ENCODE measurements at places on chromosomes 13 and 19.

GRCh38 chr19:8209462-8210378 lies 550 bp downstream of the CERS4 start:
- peak; percentile 56 for DNase-seq

DNA sequence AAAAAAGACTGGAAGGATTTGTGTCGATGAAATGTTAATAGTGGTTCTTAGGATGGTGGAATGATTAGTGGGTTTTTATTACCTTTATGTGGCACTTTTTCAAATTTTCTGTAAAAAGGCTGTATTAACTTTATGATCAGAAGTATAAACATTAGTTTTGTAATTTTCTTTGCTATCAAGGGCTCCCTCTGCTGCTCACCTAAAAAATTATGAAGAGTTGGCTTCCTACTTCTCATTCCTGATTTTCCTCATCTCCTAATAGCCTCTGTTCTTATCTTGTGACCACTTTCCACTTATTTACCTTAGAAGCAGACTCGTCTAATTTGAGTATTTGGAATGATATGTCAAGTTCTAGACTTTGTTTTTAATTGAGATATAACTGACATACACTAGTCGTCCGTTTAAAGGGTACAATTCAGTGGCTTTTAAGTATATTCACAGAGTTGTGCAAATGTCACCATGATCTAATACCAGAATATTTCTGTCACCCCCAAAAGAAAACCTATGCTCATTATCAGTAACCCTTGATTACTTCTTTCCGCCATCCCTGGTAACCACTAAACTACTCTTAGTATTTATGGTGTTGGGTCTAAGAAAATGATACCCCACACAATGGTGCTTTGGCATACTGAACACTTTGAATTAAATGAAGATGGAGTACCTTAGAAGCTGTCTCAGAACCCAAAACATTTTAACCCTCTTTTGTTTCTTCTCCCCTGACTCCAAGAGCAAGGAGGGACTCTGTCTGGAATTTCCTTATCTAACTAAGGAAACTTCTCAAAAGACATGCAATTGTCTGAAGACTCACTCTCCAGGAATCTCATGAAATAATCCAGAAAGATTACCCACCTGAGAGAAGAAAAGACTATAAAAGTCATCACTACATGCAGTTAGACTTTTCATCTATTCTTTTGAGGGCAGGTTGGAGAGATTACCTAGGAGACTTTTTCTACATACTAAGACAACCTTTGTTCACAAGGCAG lies 311.3 kb downstream of the DLEU7 start:
- DNase-seq, result no peak

- DNase-seq, result no peak
Measured at GRCh38 chr13:33375421-33375820, 89.9 kb upstream of the STARD13 start.

DNA sequence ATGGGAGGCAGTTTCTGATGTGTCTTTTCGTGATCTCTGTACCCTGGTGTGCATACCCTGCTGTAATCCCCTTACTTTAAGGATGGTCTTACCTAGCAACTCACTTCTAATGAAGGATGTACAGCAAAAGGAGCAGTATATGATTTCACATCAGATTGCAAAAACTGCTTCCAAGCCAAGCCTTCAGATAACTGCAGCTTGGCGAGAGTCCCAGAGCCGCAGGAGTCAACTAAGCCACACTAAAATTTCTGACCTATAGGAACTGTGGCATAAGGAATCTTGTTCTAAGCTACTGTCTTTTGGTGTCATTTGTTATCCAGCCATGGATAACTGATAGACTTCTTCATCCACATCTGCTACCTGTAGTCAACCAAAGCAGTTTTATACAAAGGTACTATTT lies 496.7 kb downstream of the GPC6 start:
- no peak for DNase-seq

DNA sequence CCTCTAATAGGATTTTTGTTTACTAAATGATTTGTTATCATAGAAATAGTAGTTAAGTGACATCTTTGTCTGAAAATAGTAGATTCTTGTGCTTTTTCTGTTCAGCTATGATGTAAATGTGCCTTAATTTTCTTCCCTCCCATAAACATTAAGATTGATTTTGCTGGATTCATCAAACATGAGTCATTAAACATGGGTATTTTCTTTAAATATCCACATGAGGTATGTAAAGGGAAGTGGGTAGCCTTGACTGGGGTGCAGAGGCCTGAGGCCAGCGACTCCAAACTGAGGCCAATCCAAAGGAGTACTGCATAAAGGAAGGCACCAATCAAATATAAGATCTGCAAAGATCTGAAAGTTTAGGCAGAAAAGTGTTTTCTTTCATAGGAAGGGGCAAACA lies 3.7 kb downstream of the ZNF136 start:
- no peak for DNase-seq

DNA sequence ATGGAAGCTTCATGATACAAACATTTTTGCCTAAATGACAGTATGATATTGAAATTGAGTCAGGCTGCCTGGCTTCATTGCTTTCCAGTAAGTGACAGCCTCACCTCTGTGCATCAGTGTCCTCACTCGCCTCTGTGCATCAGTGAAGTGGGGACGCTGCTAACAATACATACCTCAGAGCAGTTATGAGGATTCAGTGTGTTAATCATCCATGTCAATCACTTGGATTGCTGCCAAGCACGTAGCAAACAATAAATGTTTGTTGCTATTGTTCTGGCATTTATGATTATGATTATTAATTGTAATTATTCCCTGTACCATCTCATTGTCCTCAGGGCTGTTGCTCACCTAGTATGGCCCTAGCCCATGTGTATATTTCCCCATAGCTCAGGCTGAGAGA lies 8.8 kb downstream of the PPP2R1A start:
- no peak for DNase-seq
